ENCODE measurements at places on chromosomes 4 and X. TPM values are rescaled to one million over a fixed set of nuclear protein-coding genes. Genes with fewer than 3 reads are reported as not detected.

Gene POU3F4
- 2.9 TPM for total RNA-seq

Gene DUSP21
- not detected for total RNA-seq

GRCh38 chrX:21655901-21656586 is 2.1 kb downstream of the KLHL34 start:
- peaks cover 19% of the 10 kb centered on the region for H3K36me3 ChIP-seq
- H3K27me3 ChIP-seq: peaks cover 20% of the 10 kb centered on the region
- peaks cover 18% of the 10 kb centered on the region for H3K4me1 ChIP-seq
- H3K27ac ChIP-seq: no peak overlapping the region
- no peak for DNase-seq

DNA sequence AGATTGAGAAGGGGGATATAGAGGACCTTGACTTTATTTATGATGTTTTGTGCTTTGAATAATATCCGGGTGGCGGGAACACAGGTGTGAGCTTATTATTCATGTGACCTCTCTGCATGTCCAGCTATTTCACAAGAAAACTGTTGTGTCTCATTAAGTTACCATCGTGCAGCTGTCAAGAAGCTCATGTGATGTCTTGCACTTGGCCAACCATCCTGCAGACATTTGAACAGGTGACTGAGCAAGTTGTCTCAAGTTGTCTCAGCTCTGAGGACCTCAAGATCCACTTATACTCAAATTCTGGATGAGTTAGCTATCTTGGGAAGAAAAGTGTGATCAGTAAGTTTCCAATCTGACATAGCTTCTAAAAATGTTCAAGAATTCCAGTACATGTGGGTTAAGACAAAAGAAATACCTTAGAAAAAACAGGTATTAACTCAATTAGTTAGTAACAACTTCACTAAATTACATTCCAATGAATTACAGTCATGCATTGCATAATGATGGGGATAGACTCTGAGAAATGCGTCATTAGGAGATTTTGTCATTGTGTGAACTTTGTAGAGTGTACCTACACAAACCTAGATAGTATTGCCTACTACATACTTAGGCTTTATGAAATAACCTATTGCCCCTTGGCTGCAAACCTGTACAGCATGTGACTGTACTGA is 462.2 kb downstream of the INPP4B start:
- no peaks in the 10 kb centered on the region for H3K27me3 ChIP-seq
- peaks cover 3% of the 10 kb centered on the region for H3K4me1 ChIP-seq
- H3K27ac ChIP-seq: no peak overlapping the region
- H3K36me3 ChIP-seq: no peaks in the 10 kb centered on the region
- no peak overlapping the region for H3K4me3 ChIP-seq
- DNase-seq: no peak

DNA sequence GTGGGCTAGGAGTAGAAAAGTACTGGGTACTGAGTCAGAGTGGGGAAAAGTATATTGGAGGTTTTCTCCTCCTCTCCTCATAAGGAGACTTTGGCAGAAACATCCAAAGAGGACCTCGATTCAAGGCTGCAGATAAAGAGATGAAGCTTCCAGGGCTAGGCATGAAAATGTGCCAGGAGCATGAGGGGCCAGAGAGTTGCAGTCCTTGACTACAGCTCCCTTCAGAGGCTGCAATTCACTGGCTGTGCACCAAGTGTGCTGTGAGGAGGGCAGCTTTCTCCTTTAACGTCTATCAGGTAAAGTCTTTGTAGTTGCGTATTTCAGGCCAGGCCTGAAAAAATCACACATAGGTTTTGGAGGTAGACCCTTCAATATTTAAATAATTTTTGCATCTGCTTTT is 174.9 kb upstream of the VEGFC start:
- DNase-seq: no peak
- no peaks in the 10 kb centered on the region for H3K36me3 ChIP-seq
- H3K27me3 ChIP-seq: no peaks in the 10 kb centered on the region
- H3K4me3 ChIP-seq: no peak overlapping the region
- H3K27ac ChIP-seq: no peak overlapping the region

DNA sequence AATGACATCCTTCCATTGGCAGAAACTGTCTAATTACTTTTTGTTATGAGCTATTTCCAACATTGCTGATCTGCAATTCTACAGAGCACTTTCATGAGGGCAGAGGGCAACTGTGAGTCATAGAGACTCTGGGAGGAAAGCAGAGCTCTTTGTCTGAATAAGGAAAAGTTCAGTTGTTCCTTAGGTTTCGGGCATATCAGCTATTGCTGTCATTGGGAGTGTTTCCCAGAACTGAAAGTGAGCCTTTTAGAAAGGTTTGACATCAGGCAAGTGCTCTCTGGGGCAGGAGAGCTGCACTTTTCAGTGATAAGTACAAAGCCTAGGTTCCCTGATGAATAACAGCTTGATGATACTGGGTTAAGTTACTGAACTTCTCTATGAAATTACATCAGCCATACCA is 119.2 kb upstream of the EDNRA start:
- no peaks in the 10 kb centered on the region for H3K27me3 ChIP-seq
- no peak overlapping the region for H3K4me3 ChIP-seq
- H3K27ac ChIP-seq: peak overlapping the region; percentile 25

DNA sequence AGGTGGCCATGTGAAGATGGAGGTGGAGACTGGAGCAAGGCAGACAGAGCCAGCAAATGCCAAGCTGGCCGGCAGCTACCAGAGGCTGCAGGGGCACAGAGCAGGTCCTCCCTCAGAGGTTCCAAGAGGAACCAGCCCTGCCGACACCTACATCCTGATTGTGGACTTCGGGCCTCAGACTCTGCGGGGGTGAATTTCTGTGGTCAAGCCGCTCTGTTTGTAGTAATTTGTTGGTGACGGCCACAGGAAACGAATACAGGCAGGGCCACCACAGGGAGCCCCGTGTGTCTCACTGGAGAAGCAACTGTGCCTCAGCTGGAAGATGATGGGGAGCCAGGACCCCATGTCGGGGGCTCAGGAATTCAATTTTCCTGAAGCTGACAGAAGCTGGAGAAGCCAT is 28.3 kb downstream of the ZFYVE28 start:
- no peaks in the 10 kb centered on the region for H3K36me3 ChIP-seq
- no peak overlapping the region for H3K4me3 ChIP-seq
- peaks cover 44% of the 10 kb centered on the region for H3K4me1 ChIP-seq
- H3K27me3 ChIP-seq: peaks cover 6% of the 10 kb centered on the region
- no peak for DNase-seq

DNA sequence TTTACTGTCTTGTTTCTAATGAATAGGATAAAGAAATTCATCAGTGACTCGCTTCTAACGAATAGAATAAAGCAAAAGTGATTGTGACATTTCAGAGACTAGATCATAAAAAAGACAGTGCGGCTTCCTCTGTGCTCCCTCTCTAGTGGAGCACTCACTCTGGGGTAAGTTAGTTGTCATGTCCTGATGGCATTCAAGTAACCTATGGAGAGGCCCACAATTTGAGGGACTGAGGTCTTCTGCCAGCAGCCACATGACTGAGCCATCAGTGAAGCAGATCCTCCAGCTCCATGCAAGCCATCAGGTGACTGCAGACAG is 72.4 kb downstream of the YIPF6 start:
- no peaks in the 10 kb centered on the region for H3K27me3 ChIP-seq
- H3K4me3 ChIP-seq: no peak overlapping the region
- DNase-seq: no peak
- no peaks in the 10 kb centered on the region for H3K36me3 ChIP-seq
- H3K4me1 ChIP-seq: no peaks in the 10 kb centered on the region
- no peak overlapping the region for H3K27ac ChIP-seq

Gene GLUD2
- 4.7 TPM for total RNA-seq

Data from spinal cord (tissue), 10 donors.